ENCODE measurements at places on chromosomes 16 and 17.

DNA sequence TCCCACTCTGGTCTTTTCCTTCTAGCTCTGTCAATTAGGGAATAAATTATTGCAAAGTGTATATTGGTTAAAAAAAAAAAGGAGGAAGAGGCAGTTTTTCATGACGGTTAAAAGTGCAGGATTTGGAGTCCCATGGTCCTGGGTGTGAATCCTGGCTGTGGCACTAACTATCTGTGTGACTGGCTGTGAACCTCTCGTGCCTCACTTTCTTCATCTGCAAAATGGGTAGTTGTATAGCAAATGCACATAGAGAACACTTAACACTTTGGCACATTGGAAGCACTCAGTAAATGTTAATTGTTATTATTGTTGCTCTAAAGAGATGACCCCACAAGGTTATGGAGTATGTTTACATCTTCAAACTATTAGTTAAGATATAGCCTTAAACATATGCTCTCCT lies 10.5 kb upstream of the KRT23 start:
- no peak for DNase-seq

DNA sequence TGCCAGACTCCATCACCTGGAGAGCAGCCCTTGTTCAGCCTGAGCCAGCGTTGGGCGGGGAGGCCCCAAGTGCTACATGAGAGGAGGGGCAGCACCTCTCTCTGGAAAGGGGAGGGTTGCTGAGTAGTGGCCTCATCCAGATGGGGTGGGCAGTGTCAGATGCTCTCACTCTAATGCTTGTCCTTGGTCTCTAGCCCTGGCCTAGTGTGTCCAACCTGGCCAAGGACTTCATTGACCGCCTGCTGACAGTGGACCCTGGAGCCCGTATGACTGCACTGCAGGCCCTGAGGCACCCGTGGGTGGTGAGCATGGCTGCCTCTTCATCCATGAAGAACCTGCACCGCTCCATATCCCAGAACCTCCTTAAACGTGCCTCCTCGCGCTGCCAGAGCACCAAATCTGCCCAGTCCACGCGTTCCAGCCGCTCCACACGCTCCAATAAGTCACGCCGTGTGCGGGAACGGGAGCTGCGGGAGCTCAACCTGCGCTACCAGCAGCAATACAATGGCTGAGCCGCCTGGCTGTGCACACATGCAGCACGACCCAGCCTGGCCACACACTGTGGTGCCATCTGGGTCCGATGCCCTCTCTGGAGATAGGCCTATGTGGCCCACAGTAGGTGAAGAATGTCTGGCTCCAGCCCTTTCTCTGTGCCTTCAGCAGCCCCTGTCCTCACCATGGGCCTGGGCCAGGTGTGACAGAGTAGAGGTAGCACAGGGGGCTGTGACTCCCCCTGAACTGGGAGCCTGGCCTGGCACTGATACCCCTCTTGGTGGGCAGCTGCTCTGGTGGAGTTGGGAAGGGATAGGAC lies 4.3 kb downstream of the CTRL start:
- DNase-seq: no peak

GRCh38 chr16:27332105-27332504 lies 18.3 kb downstream of the IL4R start:
- no peak for DNase-seq

DNA sequence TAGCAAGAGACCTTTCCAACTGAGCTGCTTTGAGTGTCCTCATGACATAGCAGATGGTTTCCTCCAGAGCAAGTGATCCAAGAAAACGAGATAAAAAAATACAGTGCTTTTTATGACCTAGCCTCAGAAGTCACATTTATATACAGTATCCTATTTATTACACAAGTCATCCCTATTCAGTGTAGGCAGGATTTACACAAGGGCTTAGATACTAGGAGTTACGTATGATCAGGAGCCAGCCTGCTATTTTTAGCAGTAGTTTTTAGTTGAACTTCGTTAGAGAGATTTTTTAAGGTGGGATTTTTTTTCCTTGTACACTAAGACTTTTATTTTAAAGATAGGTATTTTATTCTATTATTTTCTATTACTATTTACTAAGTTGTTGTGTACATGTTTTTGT lies 58.4 kb downstream of the PHKB start:
- no peak for DNase-seq

- no peak for DNase-seq
Measured at GRCh38 chr16:61831351-61831917, 204.8 kb downstream of the CDH8 start.

DNA sequence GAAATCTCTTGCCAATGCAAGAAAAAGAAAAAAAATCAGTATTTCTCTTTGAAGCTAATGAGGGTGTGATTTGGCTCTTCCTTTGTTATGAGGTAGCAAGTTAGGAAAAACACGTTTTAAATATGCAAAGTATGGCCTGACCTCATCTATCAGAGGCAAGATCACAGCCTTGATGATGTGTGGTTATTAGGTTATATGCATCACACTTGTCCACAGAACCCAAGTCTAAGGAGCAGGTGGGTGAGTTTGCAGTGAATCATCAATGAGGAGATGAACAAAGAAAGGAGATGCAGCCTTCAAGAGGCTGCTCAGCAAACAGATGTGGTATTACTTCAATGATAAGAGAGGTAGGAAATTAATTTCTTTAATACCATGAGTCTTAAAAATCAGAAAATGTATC lies 594.8 kb upstream of the CDH5 start:
- no peak for DNase-seq

- no peak for DNase-seq
Measured at GRCh38 chr16:75025761-75026160, 26.9 kb downstream of the ZNRF1 start.

- DNase-seq: no peak
Measured at GRCh38 chr17:17362540-17362930, 59.4 kb downstream of the NT5M start.

GRCh38 chr17:41417576-41418015 lies 6.8 kb downstream of the KRT37 start:
- no peak for DNase-seq

GRCh38 chr17:17207998-17208397 lies 1.9 kb upstream of the PLD6 start:
- DNase-seq: no peak

- no peak for DNase-seq
Measured at GRCh38 chr16:84720177-84720579, 20.4 kb downstream of the USP10 start.

DNA sequence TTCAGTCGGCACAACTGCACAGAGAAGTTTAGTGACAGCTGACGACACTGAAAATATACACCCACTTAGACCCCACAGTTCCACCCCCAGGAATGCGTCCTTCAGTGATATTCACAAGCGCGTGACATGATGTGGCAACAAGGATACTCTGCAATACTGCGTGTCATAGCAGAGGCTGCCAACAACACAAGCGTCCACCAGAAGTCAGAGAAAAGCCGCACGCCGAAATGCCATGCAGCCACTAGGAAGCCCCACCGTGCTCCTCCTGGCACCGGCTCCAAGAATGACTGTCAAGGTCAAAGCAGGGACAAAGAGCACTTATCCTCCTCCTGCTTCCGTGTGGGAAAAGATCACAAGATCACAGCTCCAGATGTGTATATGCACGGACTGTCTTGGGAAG lies 3.5 kb downstream of the ATP2A3 start:
- DNase-seq: no peak

GRCh38 chr17:40346765-40347158 lies 17.8 kb downstream of the GJD3 start:
- DNase-seq: no peak

- no peak for DNase-seq
Measured at GRCh38 chr16:11401161-11402050, 56.1 kb downstream of the RMI2 start.

DNA sequence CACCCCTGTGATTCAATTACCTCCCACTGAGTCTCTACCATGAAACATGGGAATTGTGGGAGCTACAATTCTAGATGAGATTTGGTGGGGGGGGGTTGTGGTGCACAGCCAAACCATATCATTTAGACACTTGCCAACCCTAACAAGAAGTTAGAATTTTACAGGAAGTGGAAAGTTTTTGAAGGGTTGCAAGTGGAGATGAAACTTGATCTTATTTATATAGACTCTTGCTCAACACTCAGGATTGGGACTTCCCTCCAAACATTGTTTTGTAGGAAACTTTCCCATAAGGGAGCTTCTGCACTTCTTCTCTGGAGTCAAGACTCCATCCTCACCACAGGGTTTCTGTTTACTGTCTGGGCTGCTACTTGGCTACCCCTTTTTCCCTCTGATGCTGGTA lies 266.7 kb upstream of the CDH11 start:
- DNase-seq: no peak

DNA sequence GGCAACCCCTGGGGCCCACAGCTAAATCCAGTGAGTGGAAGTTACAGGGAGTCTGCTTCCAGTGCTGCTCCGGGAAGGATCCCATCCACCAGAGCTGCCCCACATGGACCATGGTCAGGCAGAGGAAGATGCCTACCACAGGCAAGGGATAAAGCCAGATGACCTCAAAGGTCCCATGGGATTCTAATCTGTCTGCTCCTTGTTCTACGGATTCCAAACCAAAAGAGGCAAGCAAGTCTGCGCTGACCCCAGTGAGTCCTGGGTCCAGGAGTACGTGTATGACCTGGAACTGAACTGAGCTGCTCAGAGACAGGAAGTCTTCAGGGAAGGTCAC lies 1.4 kb downstream of the CCL4L2 start:
- DNase-seq: no peak

GRCh38 chr17:29624586-29624985 lies 1.9 kb upstream of the CORO6 start:
- no peak for DNase-seq

DNA sequence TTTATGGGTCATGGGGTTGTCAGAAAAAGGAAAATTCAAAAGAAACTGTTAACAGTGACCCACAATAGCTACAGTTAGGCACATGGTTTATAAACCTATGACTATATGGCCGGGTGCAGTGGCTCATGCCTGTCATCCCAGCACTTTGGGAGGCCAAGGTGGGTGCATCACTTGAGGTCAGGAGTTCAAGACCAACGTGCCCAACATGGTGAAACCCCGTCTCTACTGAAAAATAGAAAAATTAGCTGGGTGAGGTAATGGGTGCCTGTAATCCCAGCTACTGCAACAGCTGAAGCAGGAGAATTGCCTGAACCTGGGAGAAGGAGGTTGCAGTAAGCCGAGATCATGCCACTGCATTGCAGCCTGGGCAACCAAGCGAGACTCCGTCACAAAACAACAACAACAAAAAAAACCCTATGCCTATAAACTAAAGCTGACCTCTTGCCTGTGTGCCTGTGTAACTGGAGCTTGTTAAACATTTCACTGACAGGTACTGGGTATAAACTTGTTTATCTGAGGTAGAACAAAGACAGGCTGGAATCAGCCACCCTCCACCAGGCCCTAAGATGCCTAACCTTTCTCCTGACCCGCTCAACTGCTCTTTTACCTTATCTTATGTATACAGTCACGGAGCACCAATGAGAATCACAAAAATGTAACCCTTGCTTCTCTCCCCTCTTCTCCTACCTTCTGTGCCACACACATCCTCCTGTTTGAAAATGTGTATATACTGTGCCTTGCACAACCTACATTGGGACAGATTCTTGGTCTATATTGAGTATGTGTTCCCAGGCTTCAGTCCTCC lies 62.9 kb upstream of the ATF7IP2 start:
- DNase-seq: no peak

DNA sequence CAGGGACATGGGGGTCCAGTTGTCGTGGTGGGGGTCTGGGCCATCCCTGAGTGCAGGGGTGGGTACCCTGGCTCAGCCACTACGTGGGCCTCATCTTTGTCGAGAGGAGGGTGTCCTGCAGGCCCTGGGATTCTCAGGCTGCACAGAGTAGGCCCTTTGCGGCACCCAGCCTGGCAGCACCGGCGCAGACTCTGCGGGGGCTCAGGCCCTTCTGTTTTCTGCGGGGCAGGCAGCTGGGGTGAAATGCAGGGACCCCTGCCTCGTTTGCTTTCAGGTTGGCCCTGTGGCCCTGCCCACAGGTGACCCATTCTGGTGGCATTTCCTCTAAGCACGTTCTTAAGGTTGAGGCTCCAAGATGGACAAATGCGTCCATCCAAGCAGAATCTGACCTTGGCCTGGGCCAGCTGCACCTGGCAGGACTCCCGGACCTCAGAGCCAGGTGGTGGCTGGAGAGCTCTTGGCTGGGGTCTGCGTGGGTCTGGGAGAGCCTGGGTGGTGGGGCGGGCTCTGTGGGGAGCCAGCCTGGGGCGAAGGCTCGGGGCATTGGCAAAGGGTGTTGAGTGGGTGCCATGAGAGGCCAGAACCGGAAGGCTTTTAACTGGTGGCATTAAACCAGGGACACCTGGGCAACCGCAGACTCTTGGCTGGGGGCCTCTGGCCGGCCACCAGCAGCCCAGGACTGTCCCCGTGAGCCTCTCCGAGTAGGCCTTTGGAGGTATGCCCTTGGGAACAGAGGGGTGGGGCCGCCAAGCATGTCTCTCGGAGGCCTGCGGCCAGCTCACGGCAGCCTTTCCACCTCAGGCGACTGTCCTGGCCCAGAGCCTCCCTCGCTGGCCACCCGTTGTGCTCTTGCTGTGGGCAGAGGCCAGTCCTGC lies 16.9 kb downstream of the PRSS27 start:
- no peak for DNase-seq

GRCh38 chr17:81537343-81537855 lies 9.2 kb downstream of the FSCN2 start:
- DNase-seq: no peak

DNA sequence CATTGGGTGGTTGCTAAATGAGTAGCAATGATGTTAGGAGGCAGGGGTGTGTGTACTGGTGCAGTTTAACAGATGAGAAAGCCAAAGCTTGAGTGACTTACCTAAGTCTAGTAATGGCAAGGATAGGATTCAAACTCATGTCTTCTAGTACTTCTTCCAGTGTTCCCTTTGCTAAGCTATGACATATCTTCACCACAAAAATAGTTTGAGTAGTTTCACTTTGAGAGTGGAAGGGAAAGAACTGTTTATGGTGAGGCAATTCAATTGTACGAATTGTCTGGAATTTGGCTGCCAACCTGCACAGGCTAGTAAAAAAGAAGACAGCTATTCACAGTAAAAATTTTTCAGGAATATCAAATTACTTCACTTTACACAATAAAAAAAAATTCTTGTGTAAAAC lies 138.0 kb downstream of the NLK start:
- no peak for DNase-seq

GRCh38 chr17:79612468-79613194 lies 1.8 kb upstream of the RBFOX3 start:
- no peak for DNase-seq

GRCh38 chr17:29972277-29972676 lies 30.8 kb downstream of the EFCAB5 start:
- no peak for DNase-seq

- no peak for DNase-seq
Measured at GRCh38 chr16:28069971-28070794, 6.7 kb upstream of the GSG1L start.

GRCh38 chr16:1929105-1929504 lies 10.9 kb upstream of the HS3ST6 start:
- DNase-seq: no peak

DNA sequence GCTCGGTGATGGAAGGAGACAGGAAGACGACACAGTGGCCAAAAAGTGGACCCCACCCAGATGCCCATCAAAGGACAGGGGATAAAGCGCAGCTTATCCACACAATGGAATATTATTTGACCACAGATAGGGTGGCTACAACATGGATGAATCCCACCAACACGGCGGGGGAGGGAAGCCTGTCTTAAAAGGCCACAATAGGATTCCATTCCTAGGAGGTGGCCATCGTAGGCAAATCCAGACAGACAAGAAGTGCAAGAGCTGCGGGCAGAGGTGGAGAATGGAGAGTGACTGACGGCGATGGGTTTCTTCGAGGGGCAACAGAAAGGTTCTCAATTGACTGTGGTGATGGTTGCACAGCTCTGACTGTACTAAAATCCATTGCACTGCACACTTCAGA lies 16.0 kb downstream of the SLC38A8 start:
- DNase-seq: no peak
